Stimulated activated CD8-positive, alpha-beta memory T cell treated with anti-CD3 and anti-CD28 coated beads, Interleukin-15, amount 100 ng/mL, for 24 hours (primary cell): ENCODE measurements at places on chromosomes 16 and 17.

DNA sequence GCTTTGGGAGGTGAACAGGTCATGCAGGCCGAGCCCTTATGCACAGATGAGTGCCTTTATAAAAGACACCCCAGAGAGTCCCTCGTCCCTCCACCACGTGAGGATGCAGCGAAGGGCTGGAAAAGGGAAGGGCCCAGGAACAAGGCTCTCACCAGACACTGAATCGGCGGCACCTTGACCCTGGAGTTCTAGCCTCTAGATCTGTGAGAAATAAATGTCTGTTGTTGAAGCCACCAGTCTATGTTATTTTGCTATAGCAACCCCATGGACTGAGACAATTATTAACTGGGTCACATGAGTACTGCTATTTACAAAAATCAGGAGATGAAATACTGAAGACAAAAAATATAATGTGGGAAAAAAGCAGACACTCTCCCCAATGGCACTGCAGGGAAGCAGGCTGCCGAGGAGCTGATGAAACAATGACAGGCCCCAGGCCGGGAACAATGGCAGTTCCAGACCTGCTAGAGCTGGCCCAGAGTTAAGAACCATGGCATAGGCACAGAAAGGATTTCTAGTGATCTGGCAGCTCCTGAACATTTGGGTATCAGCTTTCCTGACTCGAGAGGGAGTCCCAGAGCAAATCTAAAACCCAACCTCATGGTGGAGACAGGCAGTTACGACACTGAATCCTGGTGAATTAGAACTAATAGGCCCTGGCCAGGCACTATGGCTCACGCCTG, 17.8 kb upstream of the GGA2 start:
- DNase-seq = no peak

DNA sequence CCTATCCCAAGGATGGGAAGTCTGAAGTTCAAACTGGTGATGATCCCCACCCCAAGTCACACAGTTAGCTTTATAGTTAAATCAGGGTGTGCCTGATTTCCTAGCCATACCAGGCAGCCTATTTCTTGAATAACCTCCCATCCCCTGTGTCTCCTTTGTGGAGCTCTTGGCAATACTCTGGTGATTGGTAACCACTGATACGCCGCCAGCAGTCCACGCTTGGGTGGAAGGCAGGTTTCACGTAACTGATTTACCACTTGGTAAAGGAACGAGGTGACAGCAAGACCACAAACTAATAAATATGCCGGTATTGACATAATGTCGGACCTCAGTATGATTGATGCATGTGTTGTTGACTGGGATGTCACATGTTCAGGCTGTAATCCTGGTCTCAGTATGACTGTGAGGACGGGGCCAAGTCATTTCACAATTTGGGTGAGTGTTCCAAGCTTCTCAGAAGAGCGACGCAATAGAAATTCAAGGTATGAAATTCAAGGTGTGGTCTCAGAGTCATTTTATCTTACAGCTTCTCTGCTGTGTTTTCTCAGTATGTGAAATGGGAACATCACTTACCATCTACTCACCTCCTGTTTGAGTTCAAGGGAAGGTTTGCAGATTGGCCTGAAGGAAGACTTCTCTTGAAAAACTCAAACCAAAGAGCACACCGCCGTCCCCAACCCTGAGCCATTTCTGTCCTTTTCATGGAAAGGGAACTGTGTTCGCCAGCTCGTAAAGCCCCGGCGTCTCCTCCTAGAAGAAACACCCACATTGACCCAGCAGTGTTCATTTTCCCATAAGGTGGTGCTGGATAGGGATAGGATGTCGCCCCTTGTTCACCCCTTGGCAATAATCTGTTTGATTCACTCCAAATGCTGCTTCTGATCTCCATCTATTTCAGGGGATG, 678.9 kb downstream of the WWOX start:
- DNase-seq = no peak

DNA sequence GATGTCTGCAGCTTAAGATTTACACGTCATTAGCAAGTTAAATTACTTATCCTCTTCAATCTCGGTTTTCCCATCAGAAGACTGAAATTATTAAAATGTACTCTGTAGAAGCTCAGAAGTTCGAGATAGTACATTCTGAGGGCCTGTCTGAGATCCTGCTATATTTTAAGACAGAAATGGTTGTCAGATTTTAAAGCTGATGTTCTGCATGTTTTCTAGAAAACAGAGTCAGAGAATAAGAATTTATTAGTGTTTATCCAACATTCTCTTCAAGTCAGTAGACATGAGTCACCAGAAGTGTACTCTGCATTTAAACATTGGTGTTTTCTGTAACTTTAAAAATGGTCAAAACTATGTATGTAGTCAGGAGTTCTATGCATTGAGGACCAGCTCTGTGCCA, 155.2 kb upstream of the MYOCD start:
- DNase-seq = no peak

GRCh38 chr16:49442805-49443204, 69.2 kb downstream of the C16orf78 start:
- DNase-seq = no peak

DNA sequence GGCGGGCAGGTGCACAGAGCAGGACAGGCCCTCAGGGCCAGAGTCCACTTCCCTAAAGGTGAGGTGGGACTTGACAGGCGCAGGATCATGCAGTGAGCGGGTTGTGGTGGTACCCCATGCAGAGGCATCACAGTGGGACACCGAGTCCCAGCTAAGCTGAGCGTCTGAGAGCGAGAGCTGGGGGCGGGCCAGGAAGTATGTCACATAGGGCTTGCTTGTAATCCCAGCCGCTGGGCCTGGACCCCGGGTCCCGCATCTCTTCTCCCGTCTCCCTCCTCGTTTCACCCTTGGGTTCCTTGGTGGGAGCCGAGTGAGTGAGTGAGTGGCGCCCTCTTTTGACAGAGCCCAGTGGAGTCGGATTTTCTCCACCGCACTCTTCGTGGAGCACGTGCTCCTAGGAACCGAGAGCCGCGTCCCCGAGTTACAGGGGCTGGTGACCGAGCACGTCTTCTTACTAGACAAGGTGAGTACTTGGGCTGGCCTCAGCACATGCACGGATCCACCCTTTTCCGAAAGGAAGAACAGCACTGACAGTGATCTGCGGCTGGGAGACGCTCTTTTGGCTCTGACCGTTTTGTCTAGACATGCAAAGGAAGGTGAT, 50.8 kb upstream of the ENDOV start:
- DNase-seq = no peak
